SJSA1 (cell line): ENCODE measurements at places on chromosomes 7 and 10.
A peak's percentile ranks its signal among the peaks of the same experiment; 100 is the strongest.

DNA sequence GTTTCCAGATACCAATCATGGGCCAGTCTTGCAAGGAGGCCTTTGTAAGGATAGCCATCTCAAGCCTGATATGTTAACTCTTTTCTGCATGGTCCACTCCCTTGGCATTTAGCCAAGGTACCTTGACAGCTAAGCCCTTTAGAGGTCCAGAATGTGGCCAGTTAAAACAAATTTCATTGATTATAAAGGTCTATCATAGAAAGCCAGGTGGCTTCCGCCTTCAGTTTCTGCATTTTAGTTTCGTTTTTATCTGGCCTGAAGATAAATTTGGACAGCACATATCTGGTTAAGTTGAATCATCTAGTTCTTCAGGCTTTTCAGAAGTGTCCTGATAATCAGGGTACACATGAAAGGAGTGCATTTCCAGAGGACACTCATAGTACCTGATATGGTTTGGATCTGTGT, 30.7 kb downstream of the ANKIB1 start:
- H3K36me3 ChIP-seq, result no peaks in the 10 kb centered on the region
- no peak overlapping the region for H3K27ac ChIP-seq
- H3K4me1 ChIP-seq, result no peaks in the 10 kb centered on the region
- H3K27me3 ChIP-seq, result no peaks in the 10 kb centered on the region

DNA sequence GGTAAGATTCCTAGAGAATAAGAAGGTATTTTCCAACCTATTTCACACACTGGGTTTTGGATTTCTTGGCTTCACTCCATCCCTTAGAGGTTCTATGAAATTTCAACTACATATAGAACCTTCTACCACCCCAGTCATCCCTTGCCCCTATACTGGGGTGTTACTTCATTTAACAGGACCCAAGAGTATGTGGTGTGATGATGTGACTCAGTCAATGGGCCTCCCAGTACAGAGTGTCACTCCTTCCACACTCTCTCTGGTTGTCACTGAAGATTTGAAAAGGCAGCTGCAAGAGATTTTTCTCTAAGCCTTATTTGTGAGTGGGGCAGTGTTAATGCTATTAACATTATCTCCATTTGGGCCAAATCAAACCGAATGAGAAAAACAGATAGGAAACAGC, 33.5 kb downstream of the FGFBP3 start:
- DNase-seq, result no peak
- H3K36me3 ChIP-seq, result no peaks in the 10 kb centered on the region
- no peaks in the 10 kb centered on the region for H3K27me3 ChIP-seq
- H3K4me3 ChIP-seq, result no peak overlapping the region
- H3K27ac ChIP-seq, result no peak overlapping the region
- no peaks in the 10 kb centered on the region for H3K4me1 ChIP-seq

GRCh38 chr7:92836489-92836999, at the start of gene CDK6:
TSS of gene CDK6 (minus strand) at chr7:92836573. CDS start at chr7:92833323, 3,250 bp downstream.
- H3K27ac ChIP-seq, result peak within 1 kb of the TSS; percentile 96
- H3K4me1 ChIP-seq, result peaks cover 5% of the 10 kb centered on the region
- H3K4me3 ChIP-seq, result peak within 1 kb of the TSS; percentile 69
- no peaks in the 10 kb centered on the region for H3K27me3 ChIP-seq
- H3K36me3 ChIP-seq, result peaks cover 26% of the 10 kb centered on the region
- peak; percentile 75 for DNase-seq

DNA sequence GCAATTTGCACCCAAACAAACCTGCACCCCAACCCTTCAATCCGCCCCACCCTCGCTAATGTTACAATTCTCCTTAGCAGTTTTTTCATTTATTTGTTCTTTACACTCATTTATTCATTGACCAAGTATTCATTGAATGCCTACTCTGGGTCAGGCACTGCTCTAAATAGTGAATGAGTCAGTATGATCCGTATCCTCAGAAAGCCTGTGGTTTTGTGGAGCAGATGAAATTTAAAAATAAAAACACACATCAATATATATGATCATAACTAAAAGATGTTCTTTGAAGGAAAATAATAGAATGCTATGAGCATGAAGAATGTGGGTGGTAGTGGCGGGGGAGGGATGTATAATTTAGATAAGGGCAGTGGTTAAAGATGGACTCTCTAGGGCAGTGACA, 13.3 kb downstream of the IFIT5 start:
- H3K27me3 ChIP-seq, result no peaks in the 10 kb centered on the region
- peak overlapping the region; percentile 6; the same call in 1 of the 2 replicates for H3K27ac ChIP-seq
- DNase-seq, result no peak
- no peaks in the 10 kb centered on the region for H3K36me3 ChIP-seq
- H3K4me1 ChIP-seq, result peaks cover 28% of the 10 kb centered on the region

DNA sequence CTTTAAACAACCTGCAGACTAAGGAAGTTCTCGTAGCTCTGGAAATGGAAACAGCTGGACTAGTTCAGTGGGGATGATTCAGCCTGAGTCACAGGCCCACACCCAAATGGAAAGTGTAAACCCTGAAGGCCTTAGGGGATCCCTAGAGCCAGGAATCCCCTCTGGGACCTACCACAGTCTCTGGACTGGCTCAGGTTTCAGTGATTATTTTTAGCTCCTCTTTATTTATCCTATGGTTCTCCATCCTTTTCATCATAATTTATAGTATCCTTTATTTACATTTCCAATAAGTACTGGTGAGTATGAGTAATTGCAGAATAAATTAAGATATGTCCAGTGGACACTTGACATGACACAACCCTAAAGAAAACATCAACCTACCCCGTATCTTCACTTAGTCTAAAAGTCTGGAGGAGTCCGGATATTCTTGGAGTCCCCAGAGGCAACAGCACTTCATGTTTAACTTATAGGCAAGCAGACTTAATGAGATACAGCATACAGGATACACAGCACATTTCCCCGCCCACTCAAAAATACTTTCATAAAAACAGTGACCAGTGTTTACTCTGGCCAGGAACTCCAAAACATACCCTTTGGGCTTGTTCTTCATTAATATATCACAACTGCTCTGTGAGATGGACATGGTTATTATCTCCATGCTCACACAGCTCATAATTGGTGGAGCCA, 28.4 kb upstream of the SEMA3E start:
- no peaks in the 10 kb centered on the region; the same call in 1 of the 2 replicates for H3K27me3 ChIP-seq
- no peak overlapping the region for H3K27ac ChIP-seq
- peaks cover 12% of the 10 kb centered on the region for H3K4me1 ChIP-seq
- DNase-seq, result peak; percentile 93
- no peak overlapping the region for H3K4me3 ChIP-seq

GRCh38 chr7:157155959-157156358, 17.2 kb downstream of the UBE3C start:
- H3K27ac ChIP-seq, result no peak overlapping the region
- H3K36me3 ChIP-seq, result peaks cover 10% of the 10 kb centered on the region

DNA sequence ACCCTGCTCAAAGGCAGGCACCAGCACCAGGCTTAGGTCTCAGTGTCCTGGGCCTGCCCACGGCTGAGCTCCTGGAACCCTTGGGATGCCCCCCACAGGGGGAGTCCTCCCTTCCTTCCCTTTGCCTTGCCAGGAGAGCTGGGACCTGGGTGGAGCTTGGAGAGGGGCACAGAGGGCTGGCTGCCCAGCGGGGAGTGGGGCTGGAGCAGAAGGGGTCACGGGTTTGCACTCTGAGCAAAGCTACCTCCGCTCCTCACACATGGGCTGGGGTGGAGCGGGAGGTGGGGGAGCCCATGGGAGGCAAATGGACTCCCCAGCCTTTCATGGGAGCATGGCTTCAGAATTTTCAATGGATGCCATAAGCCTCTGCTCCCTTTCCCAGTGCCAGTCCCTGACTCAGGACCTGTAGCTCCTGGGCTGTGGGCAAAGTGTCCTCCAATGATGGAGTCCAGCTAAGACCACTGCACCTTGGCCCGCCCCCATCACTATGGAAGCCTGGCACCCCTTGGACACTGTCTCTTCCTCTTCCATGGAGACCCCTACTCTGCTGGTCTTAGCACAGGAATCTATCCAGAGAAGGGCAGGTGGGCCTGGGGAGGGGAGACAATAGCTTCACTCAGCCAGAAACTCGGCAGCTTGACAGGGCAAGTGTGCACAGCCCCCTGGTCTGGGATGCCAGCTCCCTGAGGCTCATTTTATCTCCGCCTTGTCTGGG, 39.9 kb downstream of the LDB3 start:
- no peaks in the 10 kb centered on the region for H3K27me3 ChIP-seq
- H3K4me1 ChIP-seq, result peaks cover 18% of the 10 kb centered on the region
- no peak for DNase-seq
- no peak overlapping the region for H3K27ac ChIP-seq
- H3K4me3 ChIP-seq, result no peak overlapping the region
- H3K36me3 ChIP-seq, result 0 out of 2 replicates have a peak, but pooled peaks cover 2% of the 10 kb centered on the region

- H3K36me3 ChIP-seq, result no peaks in the 10 kb centered on the region
- no peaks in the 10 kb centered on the region for H3K4me1 ChIP-seq
- H3K27ac ChIP-seq, result no peak overlapping the region
- H3K4me3 ChIP-seq, result no peak overlapping the region
- no peaks in the 10 kb centered on the region for H3K27me3 ChIP-seq
Measured at GRCh38 chr7:118298771-118299170, 74.3 kb downstream of the ANKRD7 start.

GRCh38 chr7:30879139-30880124, 32.2 kb upstream of the AQP1 start:
- no peaks in the 10 kb centered on the region; the same call in 1 of the 2 replicates for H3K4me1 ChIP-seq
- H3K4me3 ChIP-seq, result no peak overlapping the region
- H3K27ac ChIP-seq, result no peak overlapping the region
- H3K36me3 ChIP-seq, result no peaks in the 10 kb centered on the region
- DNase-seq, result no peak

- peaks cover 48% of the 10 kb centered on the region for H3K4me1 ChIP-seq
- no peak overlapping the region for H3K27ac ChIP-seq
- no peak overlapping the region for H3K4me3 ChIP-seq
- no peaks in the 10 kb centered on the region for H3K36me3 ChIP-seq
- DNase-seq, result no peak
- H3K27me3 ChIP-seq, result no peaks in the 10 kb centered on the region
Measured at GRCh38 chr7:36192877-36193276, 39.8 kb downstream of the EEPD1 start.

DNA sequence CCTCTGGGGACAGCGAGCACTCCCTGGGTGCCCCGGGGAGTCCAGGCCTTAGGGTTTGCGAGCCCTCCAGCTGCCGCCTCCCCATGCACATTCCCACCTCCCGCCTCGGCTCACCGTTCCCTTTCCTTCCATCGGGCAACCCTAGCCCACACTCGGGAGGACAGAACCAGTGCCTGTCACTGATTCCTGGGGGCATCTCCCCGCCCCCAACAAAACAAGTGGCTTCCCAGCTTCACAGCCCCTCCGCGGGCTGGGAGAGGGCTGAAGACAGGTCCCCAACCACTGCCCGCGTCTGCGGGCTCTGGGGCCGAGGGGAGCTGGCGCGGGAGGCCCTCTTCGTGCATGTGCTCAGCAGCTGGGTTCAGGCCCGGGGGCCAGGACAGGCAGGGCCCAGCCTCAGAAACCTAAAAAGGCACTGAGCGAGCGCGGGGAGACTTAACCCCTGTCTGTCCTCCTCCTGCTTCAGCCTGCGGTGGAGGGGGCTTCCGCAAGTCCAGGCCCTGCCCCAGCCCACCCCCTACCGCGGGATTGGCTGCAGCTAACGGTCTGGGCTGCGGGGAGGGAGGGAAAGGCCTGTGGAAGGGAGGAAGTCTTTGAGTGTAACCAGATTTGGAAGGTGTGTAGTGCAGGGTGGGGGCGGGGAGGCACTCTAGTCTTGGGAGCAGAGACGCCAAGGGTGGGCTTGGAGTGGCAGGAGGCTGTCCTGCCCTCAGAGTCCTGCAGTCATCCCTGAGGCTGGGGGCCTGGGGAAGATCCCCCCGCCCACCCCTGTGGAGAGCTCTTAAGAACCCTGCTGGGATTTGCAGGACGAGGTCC, 1.2 kb downstream of the FLNC start:
- no peaks in the 10 kb centered on the region for H3K27me3 ChIP-seq
- peak overlapping the region; percentile 73 for H3K4me3 ChIP-seq
- H3K4me1 ChIP-seq, result peaks cover 66% of the 10 kb centered on the region
- peak; percentile 65 for DNase-seq
- no peak overlapping the region for H3K27ac ChIP-seq

- H3K4me1 ChIP-seq, result 0 out of 2 replicates have a peak, but pooled peaks cover 4% of the 10 kb centered on the region
- no peak overlapping the region for H3K27ac ChIP-seq
- no peaks in the 10 kb centered on the region for H3K36me3 ChIP-seq
- H3K27me3 ChIP-seq, result no peaks in the 10 kb centered on the region; the same call in 1 of the 2 replicates
Measured at GRCh38 chr7:40329601-40330153, 194.9 kb downstream of the SUGCT start.

- no peaks in the 10 kb centered on the region for H3K27me3 ChIP-seq
- no peak overlapping the region for H3K27ac ChIP-seq
- no peaks in the 10 kb centered on the region for H3K36me3 ChIP-seq
Measured at GRCh38 chr7:37590824-37591223, 92.7 kb upstream of the GPR141 start.

- peak overlapping the region; percentile 28 for H3K4me3 ChIP-seq
- H3K4me1 ChIP-seq, result no peaks in the 10 kb centered on the region
Measured at GRCh38 chr7:122310119-122311021, 5.8 kb upstream of the FEZF1 start.

DNA sequence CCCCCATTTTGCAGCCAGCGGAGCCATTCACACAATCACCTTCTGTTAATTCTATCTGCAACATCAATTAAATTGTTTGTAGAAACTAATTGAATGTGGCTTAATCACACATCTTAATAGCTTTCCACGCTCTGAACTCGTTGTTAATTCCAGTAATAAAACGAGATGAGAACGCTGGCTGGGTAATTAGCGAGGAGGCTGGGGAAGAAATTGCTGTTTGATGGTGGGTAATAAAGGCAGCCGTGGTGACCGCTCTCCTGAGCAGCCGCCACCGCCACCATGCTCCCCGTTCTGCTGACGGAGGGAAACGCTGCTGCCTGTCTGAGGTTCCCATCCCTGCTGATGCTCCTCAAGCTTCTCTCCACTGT, 36.3 kb downstream of the GBX1 start:
- DNase-seq, result no peak
- no peaks in the 10 kb centered on the region for H3K27me3 ChIP-seq
- H3K27ac ChIP-seq, result no peak overlapping the region
- no peak overlapping the region for H3K4me3 ChIP-seq

- no peaks in the 10 kb centered on the region for H3K36me3 ChIP-seq
- no peaks in the 10 kb centered on the region for H3K27me3 ChIP-seq
- no peak overlapping the region for H3K4me3 ChIP-seq
- no peaks in the 10 kb centered on the region for H3K4me1 ChIP-seq
Measured at GRCh38 chr7:143096146-143096545, 35.7 kb upstream of the PIP start.

DNA sequence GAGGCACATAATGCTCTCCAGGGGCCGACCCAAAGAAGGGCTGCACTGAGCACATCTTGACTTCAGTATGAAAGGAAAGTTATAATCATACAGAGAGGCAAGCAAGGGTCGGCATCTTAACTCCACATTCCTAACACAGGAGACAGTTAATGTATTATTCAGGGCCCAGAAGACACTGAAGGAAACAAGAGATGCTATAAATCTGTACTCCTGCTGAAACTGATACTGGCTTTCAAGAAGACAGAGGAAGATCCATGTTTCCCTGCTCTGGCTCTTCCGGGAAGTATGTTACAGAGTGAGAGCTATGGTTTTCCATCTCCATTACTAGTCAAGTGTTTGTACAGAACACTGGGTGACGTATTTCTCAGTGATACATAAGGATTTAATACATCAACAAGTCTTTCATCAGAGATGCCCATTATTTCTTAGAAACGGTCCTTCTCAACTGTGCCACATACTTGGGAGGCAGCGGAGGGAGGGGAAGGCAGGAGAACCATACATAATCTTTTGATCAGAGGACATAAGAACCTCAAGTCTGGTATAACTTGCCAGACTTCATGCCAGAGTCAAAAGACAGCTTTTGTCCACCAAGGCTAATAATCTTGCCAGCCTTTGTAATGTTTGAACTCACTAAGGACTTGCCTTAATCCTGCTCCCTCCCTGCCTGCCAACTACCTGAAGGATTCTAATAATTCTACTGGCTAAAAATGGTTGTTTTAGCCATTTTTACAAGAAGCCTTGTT, 58.1 kb downstream of the ENO4 start:
- H3K36me3 ChIP-seq, result peaks cover 23% of the 10 kb centered on the region
- no peaks in the 10 kb centered on the region for H3K4me1 ChIP-seq
- no peaks in the 10 kb centered on the region for H3K27me3 ChIP-seq
- DNase-seq, result no peak
- no peak overlapping the region for H3K27ac ChIP-seq
